ENCODE measurements at places on chromosomes 7 and 10.
A peak's percentile ranks its signal among the peaks of the same experiment; 100 is the strongest.

DNA sequence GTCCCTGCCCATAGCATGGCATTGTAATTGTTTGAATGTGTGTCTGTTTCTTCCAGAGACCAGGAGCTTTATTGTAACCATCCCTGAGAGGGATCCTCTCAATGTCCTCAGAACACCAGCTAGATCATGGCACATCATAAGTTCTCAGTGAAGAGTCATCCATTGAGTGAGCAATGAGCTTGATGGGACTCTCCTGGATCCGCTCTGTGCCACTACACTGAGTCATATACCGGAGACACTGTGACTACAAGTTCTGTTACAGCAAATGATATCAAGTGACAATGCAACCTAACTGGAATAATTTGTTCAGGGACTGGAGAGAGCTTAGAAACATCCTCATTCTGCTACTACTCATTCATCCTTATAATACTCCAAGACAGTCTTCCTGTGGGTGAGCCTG lies 25.1 kb downstream of the MRPS24 start:
- DNase-seq, result no peak

DNA sequence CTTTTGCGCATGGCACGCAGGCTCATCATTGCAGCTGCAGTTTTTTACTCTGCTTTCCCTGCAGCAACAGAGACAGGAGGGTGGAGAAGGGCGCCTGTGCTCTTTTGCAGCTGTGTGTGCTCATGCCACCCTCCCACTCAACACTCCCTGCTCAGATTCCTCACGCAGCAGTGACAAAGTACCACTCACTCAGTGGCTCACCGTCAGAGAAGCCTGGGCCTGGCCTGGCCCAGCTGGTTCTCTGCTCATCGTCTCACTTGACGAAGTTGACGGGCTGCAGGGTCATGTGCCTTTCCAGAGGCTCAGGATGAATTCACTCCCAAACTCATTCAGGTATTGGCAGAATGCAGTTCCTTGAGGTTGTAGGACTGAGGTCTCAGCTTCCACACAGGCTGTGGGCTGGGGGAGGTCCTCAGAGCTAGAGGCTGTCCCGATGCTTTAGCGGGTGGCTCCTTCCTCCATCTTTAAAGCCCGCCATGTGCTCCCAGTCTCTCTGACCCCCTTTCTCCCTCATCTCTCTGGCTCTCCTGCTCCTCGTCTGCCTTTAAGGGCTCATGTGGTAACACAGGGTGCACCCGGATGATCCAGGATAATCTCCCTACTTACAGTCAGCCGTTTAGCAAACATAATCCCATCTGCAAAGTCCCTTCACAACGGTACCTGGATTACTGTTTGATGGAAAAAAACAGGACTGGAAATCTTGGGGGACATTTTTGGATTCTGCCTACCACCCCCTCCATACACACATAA lies 25.8 kb downstream of the PTPRE start:
- no peak for DNase-seq

- DNase-seq, result no peak
These were observed 2.6 kb upstream of the CAV1 start for GRCh38 chr7:116522247-116522646.

DNA sequence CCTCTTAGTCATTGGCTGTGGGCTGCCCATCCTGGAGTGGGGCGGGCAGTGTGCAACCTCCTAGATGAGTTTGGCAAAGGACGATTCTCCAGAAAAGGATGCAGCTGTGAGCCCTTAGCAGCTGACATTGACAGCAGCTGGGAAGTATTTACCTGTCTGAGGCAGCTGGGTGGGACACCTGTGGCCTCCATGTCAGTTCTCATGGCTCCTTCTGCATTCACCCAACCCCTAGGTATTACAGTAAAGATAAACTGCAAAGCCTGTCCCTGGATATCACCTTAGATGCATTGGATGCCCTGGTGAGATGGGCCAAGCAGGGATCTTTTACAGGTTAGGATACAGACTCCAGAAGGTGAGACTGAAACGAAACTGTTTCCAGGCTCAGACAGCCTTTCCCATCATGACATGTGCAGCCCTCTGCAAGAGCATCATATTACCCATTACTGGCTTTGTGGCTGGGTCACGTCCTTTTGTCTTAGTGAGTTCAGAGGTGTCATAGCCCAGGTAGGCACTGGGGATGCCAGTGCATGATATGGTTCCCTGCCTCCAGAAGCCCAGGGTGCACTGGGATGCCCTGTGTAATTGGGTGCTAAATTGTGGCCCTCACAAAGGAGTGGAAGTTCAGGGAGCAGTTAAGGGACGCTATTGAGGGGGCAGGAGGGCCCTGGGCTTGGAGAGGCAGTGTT lies 28.9 kb downstream of the MINDY4 start:
- DNase-seq, result no peak

DNA sequence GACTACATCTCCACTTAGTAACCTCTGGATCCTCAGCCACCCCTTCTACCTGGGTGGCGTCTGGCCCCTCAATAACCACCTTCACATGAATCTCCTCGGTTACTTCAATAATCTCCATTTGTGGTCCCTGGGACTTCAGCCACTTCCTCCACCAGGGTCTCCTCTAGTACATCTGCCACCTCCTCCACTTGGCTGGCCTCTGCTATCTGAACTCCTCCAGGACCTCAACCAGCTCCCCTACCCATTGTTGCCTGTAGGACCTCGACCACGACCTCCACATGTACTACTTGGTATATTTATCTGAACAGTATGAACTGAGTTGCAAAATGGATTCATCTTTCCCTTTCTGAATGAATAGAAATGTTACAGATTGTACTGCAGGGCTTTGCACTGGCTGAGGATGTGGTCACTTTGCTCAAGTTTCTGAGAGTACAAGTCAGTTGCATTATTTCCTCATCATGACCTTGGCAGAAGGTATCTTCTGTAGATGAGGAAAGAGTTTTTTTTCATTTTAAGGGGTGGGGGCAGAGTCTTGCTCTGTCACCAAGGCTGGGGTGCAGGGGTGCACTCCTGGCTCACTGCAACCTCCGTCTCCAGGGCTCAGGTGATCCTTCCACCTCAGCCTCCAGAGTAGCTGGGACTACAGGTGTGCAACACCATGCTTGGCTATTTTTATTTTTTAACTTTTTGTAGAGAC lies 36.0 kb downstream of the MAT1A start:
- no peak for DNase-seq

DNA sequence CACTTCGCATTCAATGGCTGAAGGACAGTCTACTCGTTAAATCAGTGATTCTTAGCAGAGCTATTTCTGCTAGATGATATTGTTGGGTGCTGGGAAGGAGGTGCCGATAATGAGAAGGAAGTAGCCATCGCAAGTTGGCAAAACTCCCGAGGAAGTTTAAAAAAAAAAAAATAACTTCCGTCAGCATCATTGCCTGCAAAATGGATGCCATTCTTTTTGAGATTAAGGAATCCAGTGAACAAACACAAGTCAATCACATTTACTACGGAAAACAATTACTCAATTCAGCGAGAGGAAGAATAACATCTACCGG lies 74.4 kb upstream of the SFMBT2 start:
- no peak for DNase-seq

DNA sequence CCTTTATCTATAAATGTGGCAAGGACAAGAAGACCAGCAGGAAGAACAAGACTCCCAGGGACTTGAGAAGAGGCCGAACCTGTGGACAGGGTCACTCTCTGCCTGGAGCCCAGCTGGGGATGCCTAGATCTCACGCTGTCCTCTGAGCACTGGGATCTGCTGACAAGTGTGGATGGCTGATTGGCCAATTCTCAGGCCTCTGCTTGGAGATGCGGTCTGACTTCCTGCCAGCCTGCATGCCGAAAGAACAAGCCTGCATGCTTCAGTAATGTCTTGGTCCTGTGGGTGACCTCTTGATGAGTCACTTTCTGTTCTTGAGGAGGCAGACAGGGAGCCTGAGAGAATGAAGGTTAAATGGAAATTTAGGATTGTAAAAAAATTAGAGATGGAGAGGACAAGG lies 84.7 kb downstream of the TMEM178B start:
- DNase-seq, result no peak

DNA sequence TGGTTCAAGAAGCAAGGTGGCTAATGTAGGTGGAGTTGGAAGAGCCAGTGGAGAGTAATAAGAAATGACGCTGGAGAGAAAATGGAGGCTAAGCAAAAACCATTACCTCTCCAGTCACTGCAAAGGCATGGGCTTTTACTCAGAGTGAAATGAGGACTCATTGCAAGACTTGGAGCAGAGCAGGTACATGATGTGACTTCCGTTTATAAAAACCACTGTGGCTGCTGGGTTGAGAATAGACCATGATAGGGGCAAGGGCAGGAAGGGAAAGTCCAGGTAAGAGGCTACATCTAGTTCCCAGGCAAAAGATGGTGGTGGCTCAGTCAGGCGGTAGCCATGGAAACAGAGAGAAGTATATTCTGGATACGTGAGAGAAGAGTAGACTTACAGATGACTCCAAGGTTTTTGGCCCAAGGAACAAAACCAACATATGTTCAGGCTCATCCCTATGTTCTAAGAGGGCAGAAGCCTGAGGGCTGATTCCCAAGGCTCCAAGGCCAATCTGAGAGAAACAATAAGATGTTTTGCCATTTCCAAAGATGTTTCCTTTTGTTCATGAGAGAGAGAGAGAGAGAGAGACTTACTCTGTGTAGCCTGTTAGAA lies 21.5 kb upstream of the PDE1C start:
- no peak for DNase-seq

DNA sequence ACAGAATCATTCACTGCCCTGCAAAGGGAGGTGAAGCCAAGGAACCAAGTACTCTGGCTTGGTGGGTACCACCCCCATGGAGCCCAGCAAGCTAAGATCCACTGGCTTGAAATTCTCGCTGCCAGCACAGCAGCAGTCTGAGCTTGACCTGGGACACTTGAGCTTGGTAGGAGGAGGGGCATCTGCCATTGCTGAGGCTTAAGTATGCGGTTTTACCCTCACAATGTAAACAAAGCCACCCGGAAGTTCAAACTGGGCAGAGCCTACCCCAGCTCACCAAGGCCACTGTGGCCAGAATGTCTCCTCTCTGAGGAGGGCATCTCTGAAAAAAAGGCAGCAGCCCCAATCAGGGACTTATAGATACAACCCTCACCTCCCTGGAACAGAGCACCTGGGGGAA lies 1050.0 kb upstream of the GHITM start:
- no peak for DNase-seq

GRCh38 chr10:122998360-122998917 lies 10.2 kb downstream of the IKZF5 start:
- no peak for DNase-seq

- DNase-seq, result peak; percentile 63
These were observed 43.4 kb downstream of the PRF1 start for GRCh38 chr10:70558871-70559810.

DNA sequence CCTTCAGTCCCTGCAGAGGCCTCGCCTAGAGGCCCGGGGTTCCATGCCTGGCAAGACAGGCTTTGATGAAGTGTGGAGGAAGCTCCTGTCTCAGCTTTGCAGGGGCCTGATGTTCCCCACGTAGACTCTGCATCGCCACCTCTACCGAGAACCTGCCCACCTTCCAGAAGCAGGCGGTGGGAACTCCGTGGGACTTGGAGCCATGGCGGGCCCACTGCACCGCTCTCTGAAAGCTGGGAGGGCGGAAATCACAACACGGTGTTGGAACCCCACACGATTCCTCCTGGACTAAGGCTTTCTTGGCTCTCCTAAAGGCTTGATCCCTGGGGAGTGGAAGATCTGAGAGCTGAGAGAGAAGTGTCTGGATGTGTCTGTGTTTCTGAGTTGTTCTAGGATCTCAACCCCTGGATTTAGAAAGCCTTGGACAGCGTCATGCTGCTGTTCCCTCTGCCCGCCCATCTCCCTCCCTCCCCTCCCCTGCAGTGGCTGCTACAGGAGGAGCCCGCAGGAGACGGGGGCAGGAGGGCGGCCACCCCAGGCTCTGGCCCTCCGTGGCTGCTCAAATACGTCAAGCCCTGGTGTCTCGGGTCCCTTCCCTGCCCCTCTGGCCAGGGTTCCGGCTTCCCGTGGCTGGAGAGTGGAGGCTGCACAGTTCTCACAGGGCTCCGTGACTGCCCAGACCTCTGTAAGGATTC lies 79.7 kb downstream of the VIPR2 start:
- no peak for DNase-seq

GRCh38 chr7:87853237-87853864 lies 22.8 kb downstream of the SLC25A40 start:
- no peak for DNase-seq

GRCh38 chr7:51000956-51001355 lies 218.3 kb upstream of the GRB10 start:
- DNase-seq, result no peak

GRCh38 chr7:82672078-82672477 lies 228.5 kb upstream of the CACNA2D1 start:
- no peak for DNase-seq

DNA sequence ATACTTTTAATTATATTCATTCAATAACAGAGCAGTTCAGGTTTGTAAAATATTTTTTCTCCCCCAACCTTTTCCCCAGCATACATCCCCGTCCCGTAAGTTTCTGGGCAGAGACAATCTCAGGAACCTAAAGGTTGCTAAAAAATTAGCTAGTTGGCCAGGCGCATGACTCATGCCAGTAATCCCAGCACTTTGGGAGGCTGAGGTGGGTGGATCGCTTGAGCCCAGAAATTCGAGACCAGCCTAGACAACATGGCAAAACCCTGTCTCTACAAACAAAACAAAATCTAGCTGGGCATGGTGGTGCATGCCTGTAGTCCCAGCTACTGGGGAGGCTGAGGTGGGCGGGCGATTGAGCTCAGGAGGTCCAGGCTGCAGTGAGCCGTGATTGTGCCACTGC lies 40.2 kb downstream of the TCF7L2 start:
- no peak for DNase-seq

- DNase-seq, result no peak
These were observed 202.0 kb downstream of the ARL4A start for GRCh38 chr7:12889391-12889790.

DNA sequence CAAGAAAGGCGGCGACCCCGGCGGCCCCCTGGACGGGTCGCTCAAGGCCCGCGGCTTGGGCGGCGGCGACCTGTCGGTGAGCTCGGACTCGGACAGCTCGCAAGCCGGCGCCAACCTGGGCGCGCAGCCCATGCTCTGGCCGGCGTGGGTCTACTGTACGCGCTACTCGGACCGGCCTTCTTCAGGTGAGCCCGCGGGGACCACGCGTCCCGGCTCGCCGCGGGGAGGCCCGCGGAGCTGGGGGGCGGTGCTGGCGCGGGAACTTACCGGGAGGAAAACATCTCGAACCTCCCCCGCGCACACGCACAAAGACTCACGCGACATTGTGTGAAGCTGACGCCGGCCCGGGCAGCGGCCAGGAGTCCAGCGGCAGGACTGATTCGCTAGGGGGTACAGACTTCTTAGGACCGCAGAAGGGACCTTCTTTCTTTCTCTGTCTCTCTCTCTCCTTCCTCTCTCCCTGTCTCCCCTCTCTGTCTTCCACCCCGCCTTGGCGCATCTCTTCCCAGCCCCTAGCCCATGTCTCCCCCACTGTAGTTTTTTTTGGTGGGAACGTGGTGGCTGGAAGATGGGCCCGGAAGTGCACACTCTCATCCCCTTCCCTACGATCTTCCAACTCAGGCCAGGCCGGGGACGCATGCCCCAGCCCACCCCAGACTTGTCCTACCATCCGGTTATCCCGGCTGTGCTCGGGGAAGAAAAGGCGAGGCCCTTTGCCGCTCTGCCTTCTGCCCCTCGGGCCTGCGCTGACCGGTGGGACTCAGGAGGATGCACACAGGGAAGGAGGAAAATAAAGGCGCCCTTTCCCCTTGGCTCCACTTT lies 1.2 kb downstream of the EN2 start:
- no peak for DNase-seq

GRCh38 chr10:114084215-114084614 lies 40.5 kb downstream of the ADRB1 start:
- DNase-seq, result no peak
